ENCODE measurements at places on chromosomes 2 and 18.

GRCh38 chr2:7707723-7708122 is 790.5 kb downstream of the RNF144A start:
- DNase-seq = no peak

- DNase-seq = no peak
Measured at GRCh38 chr2:38265461-38265860, 111.6 kb downstream of the ATL2 start.

GRCh38 chr2:123999681-124000080 is 25.4 kb upstream of the CNTNAP5 start:
- DNase-seq = no peak

DNA sequence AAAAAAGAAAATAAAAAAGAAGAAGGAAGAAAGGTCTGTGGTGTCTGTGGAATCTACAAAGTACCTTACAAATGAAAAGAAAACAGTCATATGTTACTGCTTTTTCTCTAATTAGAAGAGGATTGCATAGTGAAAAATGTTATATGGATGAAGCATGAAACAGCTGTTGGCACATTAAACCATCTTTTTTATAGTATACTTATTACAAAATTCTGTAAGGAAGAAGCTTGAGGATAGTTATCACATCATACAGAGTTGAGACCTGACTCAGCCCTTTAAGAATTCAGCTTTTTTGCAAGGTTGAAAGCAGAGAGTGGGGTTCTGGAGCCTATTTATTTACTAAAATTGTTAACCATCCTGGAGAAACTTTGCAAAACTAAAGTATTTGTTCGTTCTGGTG is 222.7 kb downstream of the PHLPP1 start:
- DNase-seq = no peak

GRCh38 chr18:12867441-12868123 is 16.5 kb downstream of the PTPN2 start:
- DNase-seq = no peak

- DNase-seq = no peak
Measured at GRCh38 chr2:219609149-219609750, 11.6 kb downstream of the STK11IP start.

GRCh38 chr18:55838841-55839240 is 250.8 kb upstream of the TCF4 start:
- no peak for DNase-seq

DNA sequence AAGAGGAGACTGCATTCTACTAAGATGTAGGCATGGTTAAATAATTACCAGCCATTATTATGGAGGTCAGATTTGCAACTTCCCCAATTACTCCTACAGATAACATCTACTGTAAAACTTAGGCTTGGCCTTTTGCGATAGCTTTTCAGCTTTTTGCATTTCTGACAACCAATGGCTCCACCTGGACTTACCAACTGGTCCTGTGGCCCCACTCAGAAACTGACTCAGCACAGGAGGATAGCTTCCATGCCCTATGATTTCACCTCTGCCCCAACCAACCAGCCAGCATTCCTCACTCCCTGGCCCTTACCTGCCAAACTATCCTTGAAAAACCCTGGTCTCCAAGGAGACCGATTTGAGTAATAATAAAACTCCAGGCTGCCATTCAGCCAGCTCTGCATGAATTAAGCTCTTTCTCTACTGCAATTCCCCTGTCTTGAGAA is 28.2 kb downstream of the TUBB6 start:
- DNase-seq = no peak

DNA sequence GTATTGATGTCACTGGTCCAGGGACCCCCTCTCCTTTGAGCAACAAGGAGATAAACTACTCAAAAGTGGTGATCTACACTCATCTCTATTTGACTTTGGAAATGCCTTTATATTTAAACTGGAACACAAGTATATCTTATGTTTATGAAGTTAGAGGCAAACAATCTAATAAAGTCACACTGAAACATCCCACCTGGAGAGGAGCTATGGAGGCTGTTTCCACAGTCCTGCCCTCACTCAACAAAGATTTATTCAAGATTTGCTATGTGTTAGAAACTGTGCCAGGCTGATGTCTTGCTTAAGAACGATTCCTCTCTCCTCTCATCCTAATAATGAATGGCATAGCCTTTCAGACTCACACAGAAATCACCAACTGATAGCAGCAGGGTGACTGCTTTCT is 140.8 kb downstream of the ALPK2 start:
- DNase-seq = no peak

- DNase-seq = no peak
Measured at GRCh38 chr2:118856330-118856977, 9.0 kb upstream of the EN1 start.

- no peak for DNase-seq
Measured at GRCh38 chr2:119525614-119526013, 1.3 kb upstream of the SCTR start.

- DNase-seq = no peak
Measured at GRCh38 chr2:168096158-168096557, 151.2 kb downstream of the STK39 start.

- no peak for DNase-seq
Measured at GRCh38 chr2:204049635-204050034, 113.1 kb downstream of the ICOS start.

GRCh38 chr2:113886479-113887008 is 3.3 kb upstream of the ACTR3 start:
- peak; percentile 22 for DNase-seq

- DNase-seq = no peak
Measured at GRCh38 chr18:12783524-12783923, 80.7 kb downstream of the PSMG2 start.

DNA sequence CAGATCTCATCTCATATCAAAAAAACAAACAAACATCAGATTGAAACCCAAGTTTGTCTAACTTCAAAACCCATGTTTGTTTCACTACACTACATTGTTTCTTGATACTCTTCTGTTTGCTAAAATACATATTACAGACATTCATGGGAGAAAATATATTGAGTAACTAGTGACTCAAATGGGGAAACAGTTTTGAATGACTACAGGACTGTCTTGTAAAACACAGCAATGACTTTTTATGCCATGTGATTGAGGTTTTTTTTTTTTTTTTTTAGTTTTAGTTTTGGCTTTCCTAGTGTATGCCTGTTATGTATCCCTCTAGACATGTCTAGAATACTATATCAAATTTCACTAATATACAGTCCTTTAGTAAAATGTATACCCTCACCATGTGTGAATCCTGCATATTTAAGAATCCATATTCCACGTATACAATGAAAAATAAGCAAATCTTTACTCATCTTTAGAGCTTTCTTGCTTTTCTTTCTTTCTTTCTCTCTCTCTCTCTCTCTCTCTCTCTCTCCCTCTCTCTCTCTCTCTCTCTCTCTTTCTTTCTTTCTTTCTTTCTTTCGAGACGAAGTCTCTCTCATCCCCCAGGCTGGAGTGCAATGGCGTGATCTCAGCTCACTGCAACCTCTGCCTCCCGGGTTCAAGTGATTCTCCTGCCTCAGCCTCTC is 46.6 kb upstream of the SERTAD2 start:
- DNase-seq = no peak

DNA sequence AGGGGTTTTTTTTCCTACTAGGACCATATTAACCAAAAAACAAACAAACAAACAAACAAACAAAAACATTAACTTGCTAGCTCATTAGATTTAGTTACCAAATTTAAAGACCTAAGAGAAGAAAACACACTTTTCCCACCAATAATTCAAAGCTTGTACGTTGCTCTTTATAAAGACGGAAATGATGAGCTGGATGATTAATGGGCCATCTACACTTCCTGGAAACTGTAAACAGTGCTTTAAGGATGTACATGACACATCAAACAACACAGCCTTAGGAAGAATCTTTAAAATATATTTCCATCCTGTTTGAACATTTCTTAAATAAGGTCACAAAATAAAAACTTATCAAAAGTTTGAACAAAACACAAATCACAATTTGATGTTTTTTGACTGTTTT is 982 bp downstream of the BMP10 start:
- no peak for DNase-seq

DNA sequence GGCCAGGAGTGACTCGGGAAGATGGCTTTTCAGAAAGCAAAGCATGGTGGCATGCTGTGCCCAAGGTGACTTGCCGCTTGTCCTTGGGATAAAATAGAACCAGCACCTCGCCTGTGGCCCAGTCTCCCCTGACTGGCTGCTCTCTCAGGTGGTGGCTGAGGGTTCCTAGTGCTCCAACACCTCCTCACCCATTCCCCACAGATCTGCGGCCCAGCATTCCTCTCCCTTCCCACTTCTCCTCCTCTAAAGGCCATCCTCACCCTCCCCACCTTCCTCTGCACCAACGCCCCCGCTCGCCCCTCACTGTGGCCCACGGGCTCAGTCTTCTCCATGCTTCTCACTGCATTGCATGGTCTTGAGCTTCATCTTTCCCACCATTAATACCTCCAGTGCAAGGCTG is 132.4 kb downstream of the PXDN start:
- no peak for DNase-seq

DNA sequence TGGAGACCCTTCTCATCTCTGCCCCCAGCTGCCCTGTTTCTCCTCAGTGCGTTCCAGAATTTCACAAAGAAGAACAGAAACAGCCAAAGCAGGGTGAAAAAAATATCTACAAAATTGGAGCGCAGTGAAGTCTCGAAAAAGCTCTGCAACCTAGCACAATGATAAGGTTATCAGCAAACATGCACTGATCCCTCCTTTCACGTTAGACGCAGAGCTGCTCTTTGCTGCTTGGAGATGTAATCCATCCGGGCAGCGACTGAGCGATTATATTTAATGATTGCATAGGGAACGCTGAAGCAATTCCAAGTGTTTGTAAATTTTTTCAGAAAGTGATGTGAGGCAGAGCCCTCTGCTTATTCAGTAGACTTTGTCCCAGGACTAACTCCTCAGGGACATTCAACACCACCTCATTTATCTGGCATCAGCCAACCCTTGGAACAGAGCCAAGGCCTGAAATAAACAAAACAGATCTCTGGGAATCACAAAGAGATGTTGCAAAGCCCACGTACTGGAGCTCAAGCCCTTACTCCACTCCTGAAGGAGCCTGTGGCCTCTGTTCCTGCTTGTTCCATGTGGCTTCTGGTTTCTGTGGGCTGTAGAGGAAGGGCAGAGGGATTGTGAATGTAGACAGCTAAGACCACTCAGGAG is 172.6 kb upstream of the BCL2L11 start:
- peak; percentile 3 for DNase-seq

DNA sequence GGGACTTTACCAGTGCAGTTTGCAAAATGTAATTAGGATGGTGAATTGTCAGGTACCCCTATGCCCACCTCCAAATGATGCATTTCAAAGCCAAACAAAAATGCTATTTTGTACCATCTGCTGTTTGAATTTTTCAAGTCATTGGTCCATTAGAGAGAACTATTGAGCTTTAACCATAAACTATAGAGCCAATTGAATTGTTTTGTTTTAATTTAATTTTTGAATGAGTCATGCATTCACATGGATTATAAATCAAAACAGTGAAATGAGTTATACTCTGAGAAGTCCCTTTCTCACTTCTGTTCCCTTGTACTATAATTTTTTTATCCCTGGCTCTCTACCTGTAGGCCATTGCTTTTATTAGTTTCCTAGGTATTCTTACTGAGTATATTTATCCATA is 140.6 kb upstream of the LYPD6 start:
- no peak for DNase-seq

GRCh38 chr2:32946314-32947075 is at the start of gene LTBP1:
LTBP1 (plus strand) TSS chr2:32946953; CDS start chr2:32947325, 372 bp downstream.
- DNase-seq = peak; percentile 91

GRCh38 chr18:35389095-35389618 is 12.0 kb upstream of the ZNF396 start:
- no peak for DNase-seq

DNA sequence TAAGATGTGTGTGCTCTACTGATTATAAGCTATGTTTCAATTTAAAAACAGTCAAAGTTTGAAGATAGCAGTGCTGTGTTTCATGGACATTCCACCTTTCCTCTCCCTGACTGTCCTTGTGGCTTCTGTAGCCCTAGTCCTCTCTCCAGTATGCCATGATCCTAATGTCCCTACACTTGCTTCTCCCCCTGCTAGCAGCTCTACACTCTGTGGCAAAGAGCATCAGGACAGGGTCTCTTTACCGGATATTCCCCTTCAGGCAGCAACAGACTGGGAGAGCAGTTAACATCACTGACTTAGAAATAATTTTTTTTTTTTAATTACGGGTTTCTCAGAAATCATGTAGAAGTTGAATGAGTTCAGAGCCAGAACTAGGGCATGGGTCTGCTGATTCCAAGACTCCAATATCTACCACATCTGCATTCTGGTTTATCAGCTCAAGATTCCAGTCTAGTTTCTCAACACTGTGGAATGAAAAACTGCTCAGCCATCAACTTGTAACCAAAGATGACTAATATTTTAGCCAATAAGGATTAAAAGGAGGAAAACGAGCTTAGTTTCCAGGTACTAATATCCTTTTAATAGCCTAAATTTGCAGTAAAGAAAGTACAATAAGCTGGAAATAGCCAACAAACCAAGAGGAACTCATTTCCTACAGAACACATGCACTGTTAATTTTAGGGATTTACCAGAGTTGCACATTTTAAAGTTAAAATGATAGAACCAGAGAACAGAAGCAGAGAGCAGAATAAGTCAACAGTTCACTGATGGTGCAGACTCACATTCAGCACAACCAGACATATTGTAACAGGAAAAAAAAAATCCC is 45.2 kb downstream of the TMEM131 start:
- no peak for DNase-seq

GRCh38 chr2:118050386-118050785 is 36.5 kb upstream of the CCDC93 start:
- no peak for DNase-seq

All from erythroblast (primary cell).